ENCODE measurements at places on chromosomes 5 and 9.
A peak's percentile ranks its signal among the peaks of the same experiment; 100 is the strongest.

DNA sequence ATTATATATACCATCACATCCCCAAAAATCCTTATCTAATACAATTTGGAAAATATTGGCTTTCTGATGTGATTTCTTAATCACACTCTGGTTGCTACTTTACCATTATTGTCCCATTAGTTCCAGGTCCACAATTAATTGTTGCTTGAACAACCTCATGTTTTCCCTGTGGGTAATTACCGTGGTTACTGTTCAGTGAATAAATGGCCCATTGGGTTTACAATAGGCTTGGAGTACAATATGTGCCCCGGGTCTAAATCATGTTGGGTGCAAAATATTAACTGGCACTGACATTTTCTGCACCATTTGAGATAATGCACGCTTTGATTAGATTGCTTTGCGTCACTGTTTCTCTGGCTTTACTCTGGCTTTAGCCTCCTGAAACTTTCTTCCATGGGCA, 163.7 kb downstream of the GABBR2 start:
- no peak overlapping the region for H3K27ac ChIP-seq
- DNase-seq, result no peak
- H3K36me3 ChIP-seq, result no peaks in the 10 kb centered on the region
- H3K27me3 ChIP-seq, result peaks cover 14% of the 10 kb centered on the region
- H3K4me1 ChIP-seq, result no peaks in the 10 kb centered on the region

DNA sequence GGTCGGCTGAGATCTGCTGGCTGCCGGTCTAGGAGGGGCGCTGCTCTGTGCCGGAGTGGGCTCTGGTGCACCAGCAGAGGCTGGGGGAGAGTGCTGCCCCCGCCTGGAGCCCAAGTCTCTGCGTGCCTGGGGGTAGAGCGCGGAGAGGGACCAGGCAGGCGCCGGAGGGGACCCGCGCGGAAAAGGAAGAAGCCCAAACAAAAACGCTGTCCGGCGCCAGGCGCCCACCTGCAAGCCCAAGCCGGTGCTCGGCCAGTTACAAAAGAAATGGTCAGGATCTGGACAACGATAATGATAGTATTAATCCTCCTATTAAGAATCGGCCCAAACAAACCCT, 571 bp upstream of the S1PR3 start:
- peaks cover 25% of the 10 kb centered on the region for H3K27me3 ChIP-seq
- peak overlapping the region; percentile 95 for H3K4me3 ChIP-seq
- no peak for DNase-seq
- no peak overlapping the region for H3K27ac ChIP-seq
- peaks cover 6% of the 10 kb centered on the region for H3K36me3 ChIP-seq

DNA sequence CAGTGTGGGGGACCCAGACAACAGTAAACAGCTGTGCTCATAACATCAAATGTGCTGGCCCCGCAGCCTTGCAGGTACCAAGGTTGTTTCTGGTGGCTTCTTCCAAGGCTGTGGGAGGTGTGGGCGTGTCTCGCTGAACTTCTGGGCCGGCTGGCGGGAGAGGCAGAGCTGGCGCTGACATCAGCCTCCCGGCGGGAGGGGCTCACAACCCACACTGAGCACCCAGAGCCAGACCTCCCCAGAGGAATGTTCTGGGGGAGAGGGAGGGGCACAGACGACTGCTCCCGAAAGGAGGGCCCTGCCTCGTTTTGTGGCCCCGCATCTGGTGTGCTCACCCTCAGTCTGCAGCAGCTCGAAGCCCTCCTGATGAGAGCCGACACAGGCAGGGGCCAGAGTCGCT, 6.9 kb upstream of the SLC12A7 start:
- no peaks in the 10 kb centered on the region for H3K36me3 ChIP-seq
- H3K4me3 ChIP-seq, result no peak overlapping the region
- no peak for DNase-seq
- H3K27ac ChIP-seq, result no peak overlapping the region

DNA sequence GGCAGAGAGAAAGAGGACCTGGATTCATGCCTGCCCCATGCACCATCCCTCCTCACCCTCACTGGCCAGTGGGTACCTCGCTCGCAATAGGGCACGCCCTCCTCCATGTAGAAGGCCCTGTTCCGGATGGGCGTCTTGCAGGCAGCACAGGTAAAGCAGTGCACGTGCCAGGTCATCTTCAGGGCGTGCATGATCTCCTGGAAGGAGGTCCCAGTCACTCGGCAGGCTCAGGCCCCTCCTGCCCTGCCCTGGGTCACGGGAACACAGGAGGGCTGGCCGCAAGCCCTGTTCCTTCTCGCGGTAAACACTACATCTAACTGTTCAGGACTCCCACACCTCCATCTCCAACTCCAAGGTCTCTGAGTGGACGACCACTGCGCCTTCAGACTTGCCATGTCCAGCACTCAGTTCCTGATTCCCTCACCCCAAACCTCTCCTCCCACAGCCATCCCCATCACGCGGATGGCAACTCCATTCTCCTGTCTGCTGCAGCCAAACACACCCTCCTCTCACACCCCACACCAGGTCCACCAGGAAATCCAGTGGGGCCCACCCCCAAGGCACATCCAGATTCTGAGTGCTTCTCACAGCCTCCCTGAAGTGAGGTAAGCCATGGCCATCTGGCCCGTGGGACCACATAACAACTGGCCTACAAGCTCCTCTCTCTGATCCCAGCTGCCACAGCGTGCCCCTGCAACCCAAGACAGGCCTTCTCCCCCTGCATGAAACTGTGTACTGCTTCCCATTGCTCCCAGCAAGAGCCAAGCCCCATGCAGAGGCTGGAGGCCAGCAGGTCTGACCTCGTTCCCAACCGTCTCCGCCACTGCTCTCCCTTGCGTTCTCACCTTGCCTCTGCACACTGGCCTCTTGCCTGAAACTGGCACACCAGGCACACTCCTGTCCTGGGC, 10.8 kb upstream of the DBN1 start:
- peaks cover 9% of the 10 kb centered on the region for H3K36me3 ChIP-seq
- peak overlapping the region; percentile 25 for H3K4me3 ChIP-seq
- H3K4me1 ChIP-seq, result peaks cover 21% of the 10 kb centered on the region
- no peak for DNase-seq
- H3K27me3 ChIP-seq, result no peaks in the 10 kb centered on the region

DNA sequence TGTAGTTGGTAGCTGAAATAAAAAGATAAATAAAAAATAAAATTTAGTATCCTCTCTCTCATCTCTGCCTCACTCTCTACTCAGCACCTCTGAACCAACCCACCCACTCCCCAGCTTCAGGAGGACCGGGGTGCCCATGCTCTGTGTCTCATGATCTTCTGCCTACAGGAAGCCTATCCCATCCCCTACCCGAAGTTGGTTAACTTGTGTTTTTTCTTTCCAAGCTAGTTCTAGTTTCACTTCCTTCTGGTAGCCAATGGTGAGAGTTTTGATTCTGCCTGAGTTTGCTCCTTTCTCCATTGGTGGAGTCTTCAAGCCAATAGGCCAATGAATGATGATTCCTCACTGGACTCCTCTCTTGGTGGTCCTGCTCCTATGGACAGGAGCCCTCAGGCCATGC, 32.1 kb downstream of the SNX24 start:
- H3K4me1 ChIP-seq, result peaks cover 11% of the 10 kb centered on the region
- H3K36me3 ChIP-seq, result peaks cover 6% of the 10 kb centered on the region
- H3K4me3 ChIP-seq, result no peak overlapping the region
- H3K27me3 ChIP-seq, result no peaks in the 10 kb centered on the region
- H3K27ac ChIP-seq, result no peak overlapping the region
- no peak for DNase-seq

DNA sequence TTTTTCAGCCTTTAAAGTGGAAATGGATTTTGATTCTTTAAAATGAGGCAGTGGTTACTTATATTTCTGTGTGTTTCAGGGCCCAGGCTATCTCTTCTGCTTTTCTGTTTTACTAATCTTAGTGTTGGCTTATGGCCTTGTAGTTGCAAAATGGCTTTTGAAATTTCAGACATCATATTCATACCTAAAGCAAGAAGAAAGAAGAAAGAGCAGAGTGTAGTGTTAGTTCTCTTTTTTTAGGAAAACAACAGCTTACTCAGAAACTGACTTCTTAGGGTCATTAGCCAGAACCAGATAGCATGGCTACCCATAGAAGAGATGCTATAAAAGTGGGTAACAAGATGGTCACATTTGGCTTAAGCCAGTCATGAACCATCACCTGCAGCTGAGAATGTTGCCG, 20.9 kb downstream of the ZBED3 start:
- H3K4me1 ChIP-seq, result no peaks in the 10 kb centered on the region
- H3K27ac ChIP-seq, result no peak overlapping the region
- H3K4me3 ChIP-seq, result no peak overlapping the region

DNA sequence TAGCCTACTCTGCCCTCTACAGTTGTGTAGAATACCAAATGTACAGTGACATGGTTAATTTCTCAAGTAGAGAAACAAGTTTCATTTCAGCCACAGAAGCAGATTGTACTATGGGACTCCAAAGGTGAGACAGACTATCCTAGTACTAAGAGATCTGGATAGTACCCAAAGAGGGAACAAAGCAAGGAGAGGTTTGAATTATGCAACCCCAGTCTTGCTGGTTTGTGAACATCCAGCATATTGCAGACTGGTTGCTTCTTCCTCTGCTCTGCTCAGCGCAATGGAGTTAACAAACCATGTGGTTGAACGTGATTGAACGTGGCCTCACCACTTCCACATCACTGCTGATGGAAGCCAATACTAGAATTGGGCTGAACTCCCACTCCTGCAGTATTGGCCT, 43.3 kb upstream of the ALDOB start:
- H3K27me3 ChIP-seq, result peaks cover under 1% of the 10 kb centered on the region
- H3K27ac ChIP-seq, result peak overlapping the region; percentile 96

DNA sequence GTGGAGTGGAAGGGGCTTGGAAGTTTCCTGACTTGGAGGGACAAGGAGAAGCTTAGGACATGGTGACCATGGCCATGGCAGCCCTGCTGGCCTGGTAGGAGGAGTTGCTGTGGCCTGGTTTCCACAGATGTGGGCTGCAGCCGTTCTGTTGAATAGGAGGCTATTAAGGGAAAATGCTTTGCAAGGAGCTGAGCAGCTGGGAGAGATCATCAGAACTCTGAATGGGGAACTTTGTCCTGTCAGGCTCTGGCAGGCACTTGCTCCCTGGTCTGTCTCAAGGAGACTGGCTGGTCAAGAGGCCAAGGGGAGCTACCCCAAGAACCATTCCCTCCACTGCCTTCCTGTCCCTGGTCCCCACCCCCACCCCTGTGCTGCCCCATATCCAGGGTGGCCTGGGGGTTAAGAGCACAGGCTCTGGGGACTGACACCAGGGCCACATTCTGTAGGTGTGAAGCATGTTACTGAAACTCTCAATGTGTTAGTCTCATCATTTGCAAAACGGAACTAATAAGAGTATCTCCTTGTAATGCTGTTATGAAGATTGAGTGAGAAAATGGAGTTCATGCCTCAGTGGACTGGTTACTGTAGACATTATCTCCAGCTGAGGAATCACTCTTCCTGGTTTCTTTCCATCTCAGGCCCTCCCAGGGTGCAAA, 84.0 kb upstream of the ARAP3 start:
- no peak overlapping the region for H3K4me3 ChIP-seq
- H3K27ac ChIP-seq, result no peak overlapping the region
- no peaks in the 10 kb centered on the region for H3K36me3 ChIP-seq
- DNase-seq, result no peak

- no peak overlapping the region for H3K27ac ChIP-seq
- H3K4me3 ChIP-seq, result no peak overlapping the region
- H3K36me3 ChIP-seq, result peaks cover 45% of the 10 kb centered on the region
- peaks cover 4% of the 10 kb centered on the region for H3K4me1 ChIP-seq
- H3K27me3 ChIP-seq, result no peaks in the 10 kb centered on the region
Measured at GRCh38 chr5:9118852-9119251, 427.0 kb downstream of the SEMA5A start.

GRCh38 chr5:61731946-61732314, 399.9 kb downstream of the ZSWIM6 start:
- no peak for DNase-seq
- H3K36me3 ChIP-seq, result no peaks in the 10 kb centered on the region
- no peak overlapping the region for H3K4me3 ChIP-seq

GRCh38 chr5:95986001-95986400, 24.4 kb upstream of the ELL2 start:
- no peaks in the 10 kb centered on the region for H3K36me3 ChIP-seq
- DNase-seq, result no peak
- peak overlapping the region; percentile 51 for H3K27ac ChIP-seq
- H3K4me1 ChIP-seq, result peaks cover 5% of the 10 kb centered on the region
- H3K4me3 ChIP-seq, result no peak overlapping the region
- no peaks in the 10 kb centered on the region for H3K27me3 ChIP-seq

DNA sequence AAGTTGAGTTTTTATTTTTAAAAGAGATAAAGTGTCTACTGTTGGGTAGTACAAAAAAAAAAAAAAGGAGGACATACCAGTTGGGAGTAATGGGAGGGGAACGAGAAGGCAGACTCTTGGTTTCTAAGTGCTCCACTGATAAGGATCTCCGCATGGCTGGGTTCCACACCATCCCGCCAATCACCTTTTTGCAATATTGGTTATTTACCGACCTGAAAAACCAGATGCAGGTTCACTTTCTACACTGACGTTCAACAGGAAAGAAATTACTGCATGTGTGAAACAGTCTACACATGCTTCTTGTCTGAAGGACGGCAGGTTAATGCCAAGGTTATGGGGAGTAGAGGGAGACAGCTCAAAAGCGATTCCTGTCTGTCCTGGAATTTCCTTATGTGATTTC, 75.5 kb downstream of the PTPN3 start:
- H3K27ac ChIP-seq, result peak overlapping the region; percentile 88
- H3K4me1 ChIP-seq, result peaks cover 31% of the 10 kb centered on the region
- H3K36me3 ChIP-seq, result no peaks in the 10 kb centered on the region
- peak overlapping the region; percentile 48 for H3K4me3 ChIP-seq
- no peaks in the 10 kb centered on the region for H3K27me3 ChIP-seq

DNA sequence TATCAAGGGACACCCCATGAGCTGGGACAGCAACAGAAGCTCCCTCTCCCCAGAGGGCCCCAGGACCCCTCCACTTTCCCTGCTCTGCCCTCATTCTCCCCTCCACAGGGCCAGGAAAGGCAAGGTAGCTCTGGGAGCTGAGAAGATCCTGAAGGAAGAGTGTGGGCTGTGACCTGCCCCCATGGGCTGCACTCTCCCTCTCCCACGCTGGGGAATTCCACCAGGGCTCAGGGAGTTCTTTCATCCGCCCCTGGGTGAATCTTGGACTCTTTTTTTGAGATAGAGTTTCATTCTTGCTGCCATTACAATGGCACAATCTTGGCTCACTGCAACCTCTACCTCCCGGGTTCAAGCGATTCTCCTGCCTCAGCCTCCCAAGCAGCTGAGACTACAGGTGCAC, 73.8 kb downstream of the C9orf50 start:
- no peak for DNase-seq
- no peaks in the 10 kb centered on the region for H3K36me3 ChIP-seq
- H3K4me1 ChIP-seq, result peaks cover 21% of the 10 kb centered on the region

GRCh38 chr5:145958436-145958835, 22.1 kb downstream of the SH3RF2 start:
- H3K4me1 ChIP-seq, result peaks cover 22% of the 10 kb centered on the region
- no peak for DNase-seq
- H3K36me3 ChIP-seq, result peaks cover 10% of the 10 kb centered on the region

DNA sequence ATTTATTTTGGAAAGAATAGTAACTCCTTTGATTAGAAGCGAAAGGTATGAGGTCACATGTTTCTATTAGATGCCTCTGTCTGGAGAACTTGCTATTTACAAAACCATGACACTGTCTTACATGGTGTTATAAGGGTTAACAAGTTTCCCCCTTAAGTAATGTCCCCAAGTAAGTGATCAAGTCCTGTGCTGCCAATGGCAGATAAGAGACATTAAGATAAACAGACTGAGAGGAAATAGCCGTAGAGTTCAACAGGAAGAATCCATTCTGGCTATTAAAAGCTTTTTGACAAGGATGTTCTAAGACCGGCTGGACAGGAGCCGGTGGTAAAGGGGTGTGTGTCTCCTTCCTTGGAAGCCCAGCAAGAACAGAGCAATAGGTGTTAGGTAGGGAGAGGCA, 257.5 kb downstream of the GADD45G start:
- peaks cover 3% of the 10 kb centered on the region for H3K36me3 ChIP-seq
- H3K27me3 ChIP-seq, result no peaks in the 10 kb centered on the region
- peaks cover 26% of the 10 kb centered on the region for H3K4me1 ChIP-seq
- no peak for DNase-seq
- no peak overlapping the region for H3K27ac ChIP-seq

All from type B pancreatic cell (in vitro differentiated cells).